ENCODE measurements at places on chromosomes 2 and 18. TPM values are rescaled to one million over a fixed set of nuclear protein-coding genes. Genes with fewer than 3 reads are reported as not detected.

DNA sequence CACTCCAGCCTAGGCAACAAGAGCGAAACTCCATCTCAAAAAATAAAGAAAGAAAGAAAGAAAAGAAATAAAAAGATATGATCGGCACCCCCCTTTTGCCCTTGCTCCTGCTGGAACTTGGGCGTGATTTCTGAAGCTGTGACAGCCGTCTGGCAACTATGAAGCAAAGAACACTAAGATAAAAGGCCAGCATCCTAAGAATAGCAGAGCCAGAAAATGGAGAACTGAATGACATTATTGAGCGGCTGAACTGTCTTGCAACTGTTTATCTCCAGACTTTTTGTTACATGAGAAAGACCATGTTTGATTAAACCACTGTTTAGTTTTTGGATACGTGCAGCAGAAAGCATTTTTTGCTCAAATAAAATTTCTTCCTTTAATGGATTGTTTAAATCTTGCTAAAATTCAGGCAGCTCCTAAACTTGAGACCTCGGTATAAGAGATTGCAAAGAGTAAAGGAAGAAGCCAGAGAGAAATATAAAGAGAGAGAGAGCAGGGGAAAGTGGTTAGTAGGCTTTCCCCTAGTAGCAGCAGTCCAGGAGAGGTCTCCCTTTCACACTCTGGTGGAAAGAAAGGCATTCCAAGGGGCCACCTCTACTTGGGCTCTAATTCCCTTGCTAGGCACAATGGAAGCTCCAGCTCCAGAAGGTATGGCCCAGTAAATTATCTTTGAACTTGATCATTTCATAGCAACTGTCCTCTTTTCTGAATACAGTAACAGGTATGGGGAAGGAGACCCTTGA, 8.2 kb upstream of the MBD2 start:
- no peak for DNase-seq

The NDUFB3 gene
- 488 TPM for total RNA-seq

The NOTO gene
- total RNA-seq = not detected

GRCh38 chr2:64626963-64627760, 26.6 kb downstream of the SERTAD2 start:
- DNase-seq = no peak

The B3GNT7 gene
- 1.4 TPM for total RNA-seq

The LAMA1 gene
- not detected for total RNA-seq

DNA sequence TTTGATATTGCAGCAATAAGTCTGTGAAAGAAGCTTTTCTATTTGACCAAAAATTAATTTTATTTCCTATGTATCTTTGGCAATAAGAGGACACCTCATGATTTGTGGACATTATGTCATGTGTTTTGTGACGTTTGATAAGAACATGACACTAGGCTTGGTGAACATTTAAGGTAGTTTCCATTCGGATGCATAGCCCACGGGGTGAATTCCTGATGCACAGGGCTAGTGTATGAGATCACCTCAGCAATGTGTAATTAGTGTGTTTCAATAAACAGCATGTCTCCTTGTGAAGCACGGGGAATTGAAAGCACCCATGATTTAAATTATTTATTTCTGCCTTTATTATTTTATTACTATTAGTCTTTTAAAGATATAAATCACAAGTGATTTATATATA, 146.1 kb upstream of the LINC00305 start:
- DNase-seq = no peak

GRCh38 chr18:26181343-26181826, 44.9 kb upstream of the TAF4B start:
- DNase-seq = no peak

The OTOF gene
- not detected for total RNA-seq

DNA sequence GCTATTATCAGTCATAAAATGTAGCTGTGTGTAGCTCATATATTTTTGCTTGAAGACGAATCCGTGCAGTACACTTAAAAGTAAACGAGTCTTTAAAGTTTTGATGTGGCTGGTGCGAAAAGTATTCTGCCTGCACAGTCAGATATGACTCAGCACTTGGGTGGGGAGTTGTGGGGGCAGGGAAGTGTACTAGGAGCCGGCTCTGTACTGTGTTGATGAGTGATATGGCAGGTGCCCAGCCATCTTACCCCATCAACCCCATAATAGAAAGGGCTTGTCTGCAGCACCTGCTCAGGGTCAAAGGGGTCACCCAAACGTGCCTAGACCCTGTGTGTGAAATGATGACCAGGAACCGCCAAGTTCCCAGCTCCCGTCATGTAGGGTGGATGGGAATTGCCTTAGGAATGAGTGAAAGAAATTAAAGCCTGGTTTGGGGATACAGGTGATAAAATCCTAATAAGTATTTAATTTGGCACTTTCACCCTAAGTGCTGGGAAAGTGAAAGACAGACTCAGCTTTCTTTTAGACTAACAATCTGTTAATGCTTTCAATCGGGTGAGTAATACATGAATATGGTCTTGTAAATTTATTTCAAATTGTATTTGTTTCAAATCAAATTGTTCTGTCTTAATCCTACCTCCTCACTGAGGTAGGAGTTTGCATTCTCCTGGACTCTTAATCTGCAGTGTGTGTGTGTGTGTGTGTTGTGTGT, 48.0 kb downstream of the BCL2L11 start:
- DNase-seq = peak; percentile 28

- DNase-seq = no peak
These were observed 148.3 kb downstream of the RHBDD1 start for GRCh38 chr2:226983895-226984749.

DNA sequence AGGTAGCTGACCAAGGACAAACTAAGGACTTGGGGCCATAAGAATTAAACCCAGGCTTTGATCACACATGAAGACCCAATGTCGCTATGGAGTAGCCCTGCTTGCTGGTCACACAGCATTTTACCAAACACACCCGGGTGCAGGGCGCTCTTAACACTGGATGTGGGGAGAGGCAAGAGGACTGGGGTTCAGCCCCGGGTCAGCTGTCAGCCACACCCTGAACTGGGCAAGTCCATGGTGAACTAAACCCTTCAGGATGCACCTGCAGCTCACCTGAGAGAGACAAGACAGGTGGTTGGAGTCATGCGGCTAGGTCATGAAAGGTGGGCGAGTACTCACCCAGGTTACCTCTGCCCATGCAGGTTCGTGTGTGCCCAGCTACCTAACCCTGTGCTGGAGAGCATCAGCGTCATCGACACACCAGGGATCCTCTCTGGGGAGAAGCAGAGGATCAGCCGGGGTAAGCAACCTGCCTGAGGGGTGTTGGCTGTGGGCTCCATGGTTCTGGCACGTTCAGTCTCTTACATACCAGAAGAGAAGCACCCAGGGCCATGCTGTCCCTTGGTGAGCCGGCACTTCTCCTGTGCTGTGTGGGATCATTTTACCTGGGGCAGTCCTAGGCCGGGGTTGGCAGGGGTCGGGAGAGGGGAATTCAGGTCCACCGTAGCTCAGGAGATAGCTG, 15.2 kb downstream of the EHD3 start:
- DNase-seq = no peak

- no peak for DNase-seq
These were observed 182.2 kb upstream of the ATP5MC3 start for GRCh38 chr2:175363699-175364098.

The ST8SIA3 gene
- not detected for total RNA-seq

The WDR43 gene
- total RNA-seq = 22.3 TPM

DNA sequence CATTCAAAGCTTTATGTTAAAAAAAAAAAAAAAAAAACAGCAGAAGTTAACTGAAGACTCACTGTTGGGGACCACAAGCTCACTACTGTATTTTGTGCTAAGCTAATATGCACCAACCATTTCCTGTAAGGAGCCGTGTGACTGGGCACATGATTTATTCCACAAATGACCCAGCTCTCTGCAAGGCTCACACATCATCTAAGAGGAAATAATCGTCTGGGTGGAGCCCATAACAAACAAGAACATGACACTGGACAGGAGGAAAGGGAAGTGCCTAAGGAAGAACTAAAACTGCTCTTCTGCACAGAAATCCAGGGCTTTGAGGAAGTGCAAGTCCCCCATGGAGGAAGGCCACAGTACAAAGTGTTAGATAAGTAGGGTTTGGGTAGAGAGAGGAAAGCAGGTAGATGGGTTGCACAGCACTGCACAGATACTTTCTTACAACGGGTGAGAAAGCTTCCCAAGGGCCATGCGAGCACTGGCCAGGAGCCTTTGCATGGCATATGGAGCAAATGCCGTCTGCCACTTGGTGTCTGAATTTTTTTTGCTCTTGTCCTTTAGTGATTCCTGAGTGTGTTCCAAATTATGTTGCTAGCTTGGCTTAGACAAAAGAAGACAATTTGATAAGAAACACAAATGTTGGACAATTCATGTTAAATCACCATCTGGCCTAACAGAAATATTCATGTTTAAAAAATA, 24.4 kb downstream of the NFE2L2 start:
- DNase-seq = peak; percentile 49

GRCh38 chr2:73979021-73979420, 5.7 kb upstream of the TET3 start:
- DNase-seq = no peak

- no peak for DNase-seq
These were observed 40.2 kb upstream of the WDSUB1 start for GRCh38 chr2:159326569-159327255.

GRCh38 chr2:214651451-214651850, 158.0 kb downstream of the BARD1 start:
- no peak for DNase-seq

DNA sequence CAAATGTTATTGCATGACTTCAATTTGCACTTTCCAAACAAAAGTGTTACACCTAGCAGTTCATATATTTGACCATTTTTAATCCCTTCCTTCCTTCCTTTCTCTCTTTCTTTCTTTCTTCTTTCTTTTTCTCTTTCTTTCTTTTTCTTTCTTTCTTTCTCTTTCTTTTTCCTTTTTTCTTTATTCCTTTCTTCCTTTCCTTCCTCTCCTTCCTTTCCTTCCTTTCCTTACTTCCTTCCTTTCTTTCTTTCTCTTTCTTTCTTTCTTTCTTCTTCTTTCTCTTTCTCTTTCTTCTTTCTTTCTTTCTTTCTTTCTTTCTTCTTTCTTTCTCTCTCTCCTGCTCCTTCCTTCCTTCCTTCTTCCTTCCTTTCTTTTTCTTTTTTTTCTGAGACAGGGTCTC, 146.7 kb upstream of the ALKAL2 start:
- no peak for DNase-seq

DNA sequence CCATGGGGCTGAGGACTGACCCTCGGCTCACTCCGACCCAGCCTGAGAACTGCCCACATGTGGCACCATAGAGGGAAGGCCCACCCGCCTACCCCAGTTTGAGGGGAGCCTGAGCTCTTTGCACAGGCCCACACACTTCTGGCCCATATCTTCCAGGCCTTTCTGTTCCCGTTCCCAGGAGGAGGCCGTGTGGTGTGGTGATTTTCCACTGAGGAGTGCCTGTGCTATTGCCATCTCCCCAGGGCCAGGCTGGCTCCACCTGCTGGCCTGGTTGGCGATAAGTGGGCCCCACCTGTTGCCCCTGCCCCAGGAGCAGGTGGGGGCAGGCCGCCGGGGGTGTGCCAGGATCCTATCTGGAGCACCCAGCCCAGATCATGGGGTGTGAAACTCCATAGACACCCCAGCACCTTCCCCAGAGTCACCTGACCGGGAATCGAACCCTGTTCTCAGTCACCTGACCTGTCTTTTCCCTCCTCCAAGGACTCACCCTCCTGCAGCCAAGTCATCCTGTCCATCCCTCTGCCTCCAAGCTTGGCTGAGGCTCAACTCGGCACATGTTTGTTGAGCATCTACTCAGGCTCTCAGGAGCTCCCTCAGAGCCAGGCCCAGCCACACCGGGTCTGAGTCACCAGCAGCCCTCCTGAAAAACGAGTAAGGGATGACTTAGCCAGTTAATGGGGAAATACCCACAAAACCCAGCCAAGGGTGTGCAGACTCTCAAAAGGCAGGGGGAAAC, 120.1 kb downstream of the CYP26B1 start:
- DNase-seq = peak; percentile 2

The SPATA3 gene
- not detected for total RNA-seq

GRCh38 chr2:190578158-190579057, 43.9 kb upstream of the NEMP2 start:
- peak; percentile 73 for DNase-seq

DNA sequence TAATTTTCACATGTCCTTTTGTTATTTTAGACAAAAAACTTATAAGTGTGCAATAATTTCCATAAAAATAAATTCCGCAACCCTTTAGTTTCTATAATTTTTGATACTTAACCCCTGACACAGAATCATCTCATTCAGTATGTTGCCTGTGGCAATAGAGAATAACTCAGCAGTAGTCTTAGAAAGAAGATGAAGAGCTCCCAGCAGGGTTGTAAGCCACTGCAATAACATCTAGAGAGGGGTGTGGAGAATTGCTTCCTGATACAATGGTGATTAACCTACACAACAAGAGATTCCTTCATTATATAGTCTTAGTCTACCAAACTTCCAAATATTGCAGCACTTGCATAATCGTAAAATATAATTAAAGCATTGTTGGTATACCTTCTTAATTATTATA, 118.9 kb downstream of the TMX3 start:
- DNase-seq = no peak

The CFAP65 gene
- total RNA-seq = not detected

DNA sequence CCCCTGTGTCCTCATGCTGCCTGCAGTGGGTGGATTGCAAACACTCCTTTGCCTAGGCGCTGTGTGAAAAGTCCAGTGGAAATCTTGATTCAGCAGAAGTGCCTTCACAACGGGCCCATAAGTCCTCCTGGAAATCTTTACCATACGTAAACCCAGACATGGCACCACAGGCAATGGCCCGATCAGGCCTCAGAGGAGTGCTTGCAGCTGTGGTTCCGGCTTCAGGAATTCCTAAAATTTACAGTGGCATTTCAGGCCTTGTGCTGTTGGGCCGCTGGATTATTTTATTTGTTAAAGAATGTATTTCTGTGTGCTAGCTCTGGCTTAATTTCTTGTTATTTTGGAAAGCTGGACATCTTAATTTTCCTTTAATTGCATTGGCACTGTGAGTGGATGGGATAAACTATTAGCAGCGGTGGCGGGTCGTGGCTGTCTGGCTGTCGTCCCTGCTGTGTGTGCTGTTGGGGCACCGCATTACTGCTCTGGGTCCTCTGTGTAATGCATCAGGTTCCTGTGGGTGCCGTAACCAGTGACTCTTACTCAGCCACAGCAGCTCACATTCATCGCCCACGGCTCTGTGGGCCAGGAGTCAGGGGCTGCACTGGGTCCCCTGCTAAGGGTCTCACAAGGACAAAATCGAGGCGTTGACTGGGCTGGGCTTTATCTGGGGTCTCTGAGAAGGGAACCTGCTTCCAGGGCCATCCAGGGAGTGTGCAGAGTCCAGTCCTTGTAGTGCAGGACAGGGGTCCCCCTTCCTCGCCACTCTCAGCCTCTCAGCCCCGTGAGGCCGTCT, 73.1 kb downstream of the RTP5 start:
- no peak for DNase-seq

The NYAP2 gene
- total RNA-seq = not detected
